Stimulated activated CD8-positive, alpha-beta memory T cell treated with anti-CD3 and anti-CD28 coated beads, Interleukin-2, amount 100 ng/mL, for 1 hour (primary cell): ENCODE measurements at places on chromosomes 12 and 14.

DNA sequence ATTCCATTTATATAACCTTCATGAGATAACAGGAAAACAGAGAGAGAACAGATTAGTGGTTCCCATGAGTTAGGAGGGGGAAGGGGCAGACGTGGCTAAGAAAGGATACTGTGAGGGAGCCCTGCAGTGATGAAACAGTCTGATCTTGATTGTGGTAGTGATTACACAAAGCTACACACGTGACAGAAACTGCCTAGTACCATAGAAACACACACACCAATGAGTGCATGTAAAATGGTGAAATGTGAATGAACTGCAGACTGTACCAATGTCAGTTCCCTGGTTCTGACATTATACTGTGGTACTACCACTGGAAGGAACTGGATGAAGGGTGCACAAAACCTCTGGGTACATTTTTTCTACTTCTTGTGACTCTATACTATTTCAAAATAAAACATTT lies 36.9 kb downstream of the NRDE2 start:
- no peak for DNase-seq

GRCh38 chr12:82937151-82937550 lies 250.4 kb downstream of the TMTC2 start:
- DNase-seq, result no peak

DNA sequence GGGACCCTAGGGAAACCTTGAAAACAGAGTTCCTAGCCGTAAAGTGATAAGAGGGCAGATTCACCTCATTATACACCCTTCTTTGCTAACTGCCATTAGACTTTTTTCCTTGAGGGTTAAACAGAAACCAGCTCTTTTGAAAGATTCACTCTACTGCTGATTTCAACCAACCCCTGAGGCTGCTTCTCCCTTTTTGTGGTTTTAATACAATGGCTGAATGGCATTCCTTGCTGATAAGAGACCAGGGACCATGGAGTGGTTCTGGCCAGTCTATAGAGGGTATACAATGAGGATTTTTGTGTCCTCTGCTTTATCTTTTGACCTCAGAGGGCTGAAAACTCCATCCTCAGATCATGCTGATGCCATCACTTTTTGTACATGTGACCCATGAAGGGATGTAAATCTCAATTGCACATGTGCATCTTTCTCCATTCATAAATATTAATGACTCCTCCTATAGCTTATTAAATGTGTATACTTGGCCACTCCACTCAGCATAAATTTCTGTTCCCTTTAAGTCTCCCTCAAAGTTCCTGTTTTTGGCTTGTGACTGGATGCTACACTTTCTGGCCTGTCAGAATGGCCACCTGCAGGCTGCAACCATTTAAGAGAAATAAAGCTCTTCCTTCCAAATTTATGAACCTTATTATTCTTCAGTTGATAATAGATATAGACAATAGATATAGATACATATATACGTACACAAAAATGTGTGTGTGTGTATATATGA lies 233.8 kb upstream of the SEL1L start:
- DNase-seq, result no peak

DNA sequence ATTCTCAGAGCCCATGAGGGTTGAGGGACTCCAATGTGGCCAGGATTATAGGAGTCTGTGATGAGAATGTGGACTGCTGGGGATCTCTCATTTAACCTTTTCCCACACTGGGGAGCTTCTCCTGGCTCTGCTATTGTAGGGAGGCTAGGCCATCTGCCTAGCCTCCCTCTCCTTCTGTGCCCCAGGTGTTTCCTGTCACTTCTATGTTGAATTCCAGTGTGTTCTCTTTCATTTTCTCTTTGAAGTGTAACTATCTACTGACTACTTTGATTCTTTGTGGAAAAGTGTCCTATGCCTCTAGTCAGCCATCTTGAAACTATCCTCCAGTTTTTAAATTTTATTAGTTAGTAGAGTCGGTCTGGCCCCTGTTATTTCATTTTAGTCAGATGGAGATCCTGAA lies 53.4 kb upstream of the ABCD2 start:
- no peak for DNase-seq

GRCh38 chr14:96250485-96250884 lies 5.5 kb upstream of the BDKRB1 start:
- DNase-seq, result no peak
